Natural killer cell treated with Interleukin-12 subunit alpha and Interleukin-12 subunit beta and Interleukin-15 and Interleukin-18, amount 100 ng/mL, for 72 hours (primary cell): ENCODE measurements at places on chromosomes 5 and 9. TPM values are rescaled to one million over a fixed set of nuclear protein-coding genes. Genes with fewer than 3 reads are reported as not detected.

The CDX1 gene
- not detected for total RNA-seq

The ACTBL2 gene
- total RNA-seq, result not detected

The CLPTM1L gene
- total RNA-seq, result 112 TPM

The RNF180 gene
- not detected for total RNA-seq

The PDGFRB gene
- 4.4 TPM for total RNA-seq

The CYLC2 gene
- not detected for total RNA-seq

The ESM1 gene
- total RNA-seq, result not detected

The DOK3 gene
- total RNA-seq, result 18.0 TPM

The C5orf58 gene
- not detected for total RNA-seq

The TMEFF1 gene
- 0.33 TPM for total RNA-seq

The MUSK gene
- total RNA-seq, result not detected

The C5orf46 gene
- total RNA-seq, result not detected

The KLHL3 gene
- total RNA-seq, result 1.4 TPM

The CARD6 gene
- 3.7 TPM for total RNA-seq

The PCDHGC3 gene
- total RNA-seq, result 0.33 TPM

DNA sequence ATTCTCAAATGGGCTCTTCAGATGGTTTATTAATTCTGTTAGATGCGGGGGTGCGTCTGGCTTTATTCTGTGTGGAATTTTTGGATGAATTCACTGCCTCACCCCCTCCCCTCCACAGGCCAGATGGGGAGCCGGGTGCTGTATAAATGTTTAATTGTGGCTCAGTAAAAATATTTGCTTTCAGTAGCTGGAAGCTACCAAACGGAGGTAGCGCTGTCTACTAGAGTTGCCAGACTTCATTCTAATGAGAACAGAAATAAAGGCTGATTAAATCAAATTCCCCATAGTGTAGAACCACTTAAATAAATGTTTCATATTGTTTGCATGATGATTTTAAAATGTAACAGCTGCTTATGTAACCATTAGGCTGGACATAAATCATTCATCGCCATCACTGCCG, 34.5 kb upstream of the KCNMB1 start:
- DNase-seq, result no peak
- H3K4me3 ChIP-seq, result no peak overlapping the region
- peaks cover 3% of the 10 kb centered on the region for H3K4me1 ChIP-seq
- peaks cover 30% of the 10 kb centered on the region for H3K27me3 ChIP-seq
- no peaks in the 10 kb centered on the region for H3K36me3 ChIP-seq

GRCh38 chr5:118614731-118615456, 373.5 kb downstream of the DTWD2 start:
- no peak overlapping the region for H3K27ac ChIP-seq
- no peaks in the 10 kb centered on the region for H3K4me1 ChIP-seq
- H3K36me3 ChIP-seq, result no peaks in the 10 kb centered on the region
- no peak overlapping the region for H3K4me3 ChIP-seq

DNA sequence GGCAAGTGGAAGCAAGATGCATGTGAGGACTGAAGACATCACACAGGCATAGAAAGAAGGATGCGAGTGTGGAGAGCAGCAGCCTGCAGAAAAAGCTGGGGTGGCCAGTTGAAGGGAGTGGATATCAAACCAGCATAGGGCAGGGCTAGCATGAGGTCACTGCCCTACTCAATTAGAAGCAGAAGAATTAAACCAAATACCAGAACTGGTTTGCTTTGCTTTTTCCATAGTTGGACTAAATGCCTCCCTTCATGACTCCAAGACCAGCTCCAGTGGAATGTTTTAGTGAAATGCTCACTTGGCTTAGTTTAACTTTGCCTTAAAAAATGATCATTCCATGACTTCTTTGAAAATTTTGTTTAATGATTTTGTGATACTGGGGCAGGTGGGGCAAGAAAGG, 45.8 kb downstream of the TMEM167A start:
- H3K36me3 ChIP-seq, result no peaks in the 10 kb centered on the region
- H3K4me1 ChIP-seq, result no peaks in the 10 kb centered on the region
- peaks cover 3% of the 10 kb centered on the region for H3K27me3 ChIP-seq
- no peak overlapping the region for H3K27ac ChIP-seq
- H3K4me3 ChIP-seq, result no peak overlapping the region

DNA sequence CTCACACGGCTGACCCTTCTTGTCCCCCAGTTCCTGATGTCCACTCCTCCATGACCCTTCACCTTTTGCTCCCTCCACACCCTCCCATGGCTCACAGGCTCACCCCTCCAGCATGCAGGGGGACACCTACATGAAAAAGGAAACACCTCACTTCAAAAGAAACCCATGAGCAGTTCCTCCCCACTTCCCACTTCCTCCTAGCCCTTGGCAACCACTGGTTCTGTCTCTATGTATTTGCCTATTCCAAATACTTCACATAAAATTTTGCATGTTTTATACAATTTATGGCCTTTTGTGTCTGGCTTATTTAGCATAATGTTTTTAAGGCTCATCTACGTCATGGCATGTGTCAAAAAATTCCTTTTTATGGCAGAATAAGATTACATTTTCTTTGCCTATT, 100.2 kb upstream of the S1PR3 start:
- no peak overlapping the region for H3K4me3 ChIP-seq
- H3K27ac ChIP-seq, result no peak overlapping the region
- DNase-seq, result no peak
- peaks cover 15% of the 10 kb centered on the region for H3K27me3 ChIP-seq
- H3K36me3 ChIP-seq, result peaks cover 3% of the 10 kb centered on the region

GRCh38 chr5:78717674-78718584, 69.4 kb upstream of the LHFPL2 start:
- H3K27ac ChIP-seq, result no peak overlapping the region
- DNase-seq, result no peak
- H3K36me3 ChIP-seq, result no peaks in the 10 kb centered on the region
- H3K4me1 ChIP-seq, result no peaks in the 10 kb centered on the region
- H3K27me3 ChIP-seq, result peaks cover 6% of the 10 kb centered on the region

GRCh38 chr5:171823269-171823668, 37.7 kb downstream of the SMIM23 start:
- H3K4me1 ChIP-seq, result no peaks in the 10 kb centered on the region
- H3K27ac ChIP-seq, result no peak overlapping the region
- H3K27me3 ChIP-seq, result peaks cover 5% of the 10 kb centered on the region
- no peak for DNase-seq

DNA sequence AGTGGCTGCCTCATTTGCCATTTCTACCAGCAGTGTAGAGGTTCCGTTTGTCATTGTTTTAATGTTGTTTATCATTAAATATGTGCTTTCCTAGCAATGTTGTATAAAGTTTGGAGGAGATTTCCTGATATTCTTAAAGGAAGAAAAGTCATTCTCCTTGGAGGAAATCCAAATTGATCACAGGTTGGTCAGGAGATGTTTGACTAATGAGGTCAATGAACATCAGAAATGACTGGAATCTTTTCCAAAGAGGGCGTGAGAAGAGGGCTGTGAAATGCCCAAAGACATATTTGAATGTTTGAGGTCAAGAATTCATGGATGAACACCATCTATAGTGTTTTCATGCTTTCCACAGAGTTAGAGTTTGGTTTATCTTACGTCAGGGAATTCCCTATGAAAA, 471.3 kb downstream of the MAT2B start:
- H3K36me3 ChIP-seq, result peaks cover 4% of the 10 kb centered on the region
- H3K4me3 ChIP-seq, result no peak overlapping the region
- no peak overlapping the region for H3K27ac ChIP-seq
- DNase-seq, result no peak

DNA sequence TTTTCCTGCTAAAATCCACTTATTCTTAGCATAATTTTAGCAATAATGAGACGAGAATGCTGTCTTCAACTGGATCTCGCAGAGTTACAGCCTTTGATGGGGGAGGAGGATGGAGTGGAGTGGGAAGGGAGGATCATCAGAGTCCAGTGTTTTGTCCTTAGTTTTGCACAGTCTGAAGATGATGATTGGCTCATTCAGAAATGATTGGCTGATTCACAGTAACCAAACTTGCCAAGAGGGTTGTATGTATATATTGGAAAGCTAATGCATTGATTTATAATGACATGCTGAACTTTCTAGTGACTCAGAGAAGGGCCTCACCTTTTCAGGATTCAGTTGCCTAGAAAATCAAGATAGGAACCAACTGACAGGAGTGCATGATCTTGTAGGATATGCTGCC, 448.0 kb downstream of the CCDC171 start:
- H3K27me3 ChIP-seq, result peaks cover 6% of the 10 kb centered on the region
- no peak for DNase-seq
- H3K4me3 ChIP-seq, result no peak overlapping the region
- H3K4me1 ChIP-seq, result no peaks in the 10 kb centered on the region
- no peak overlapping the region for H3K27ac ChIP-seq

DNA sequence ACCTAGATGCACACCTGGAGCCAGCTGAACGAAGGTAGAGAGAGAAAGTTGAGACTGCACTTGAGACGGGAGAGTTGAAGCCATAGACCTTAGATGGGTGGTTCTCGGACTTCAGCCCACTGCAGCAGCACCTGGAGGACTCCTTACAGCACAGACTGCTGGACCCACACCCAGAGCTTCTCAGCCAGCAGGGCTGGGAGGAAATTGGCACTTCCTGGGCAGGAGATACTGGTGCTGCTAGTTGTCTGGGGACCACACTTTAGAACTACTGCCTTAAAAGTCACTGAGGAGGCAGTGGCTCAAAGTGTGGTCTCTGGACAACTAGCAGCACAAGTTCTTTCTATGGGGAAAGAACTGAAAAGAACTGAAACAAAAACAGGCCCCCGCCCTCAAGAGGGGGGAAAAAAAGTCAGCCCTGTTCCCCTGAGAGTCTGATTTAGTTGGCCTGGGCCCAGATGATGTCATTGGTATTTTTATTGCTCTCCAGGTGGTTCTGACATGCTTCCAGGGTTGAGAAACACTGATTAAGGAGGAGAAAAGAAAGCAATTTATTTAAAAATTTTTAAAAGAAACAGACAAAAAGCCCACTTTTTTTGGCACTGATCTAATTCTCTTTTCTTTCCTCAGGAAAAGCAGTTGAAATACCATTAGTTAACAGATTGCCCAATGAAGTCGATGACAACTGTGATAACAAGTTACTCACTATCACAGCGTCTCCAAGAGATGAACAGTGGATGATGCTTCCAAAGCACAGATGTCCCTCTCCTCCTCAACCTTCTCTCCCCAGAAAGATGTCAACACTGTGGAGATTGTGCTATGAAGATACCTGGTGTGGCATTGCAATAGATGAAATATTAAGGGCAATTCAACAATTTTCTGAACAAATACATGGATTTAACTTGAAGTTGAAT, 73.6 kb upstream of the ADAMTS16 start:
- no peaks in the 10 kb centered on the region for H3K36me3 ChIP-seq
- no peaks in the 10 kb centered on the region for H3K4me1 ChIP-seq
- H3K4me3 ChIP-seq, result no peak overlapping the region
- no peaks in the 10 kb centered on the region for H3K27me3 ChIP-seq
- no peak for DNase-seq

GRCh38 chr9:14846871-14847311, 63.3 kb downstream of the FREM1 start:
- no peaks in the 10 kb centered on the region for H3K4me1 ChIP-seq
- H3K4me3 ChIP-seq, result no peak overlapping the region
- no peaks in the 10 kb centered on the region for H3K36me3 ChIP-seq
- peaks cover 12% of the 10 kb centered on the region for H3K27me3 ChIP-seq

DNA sequence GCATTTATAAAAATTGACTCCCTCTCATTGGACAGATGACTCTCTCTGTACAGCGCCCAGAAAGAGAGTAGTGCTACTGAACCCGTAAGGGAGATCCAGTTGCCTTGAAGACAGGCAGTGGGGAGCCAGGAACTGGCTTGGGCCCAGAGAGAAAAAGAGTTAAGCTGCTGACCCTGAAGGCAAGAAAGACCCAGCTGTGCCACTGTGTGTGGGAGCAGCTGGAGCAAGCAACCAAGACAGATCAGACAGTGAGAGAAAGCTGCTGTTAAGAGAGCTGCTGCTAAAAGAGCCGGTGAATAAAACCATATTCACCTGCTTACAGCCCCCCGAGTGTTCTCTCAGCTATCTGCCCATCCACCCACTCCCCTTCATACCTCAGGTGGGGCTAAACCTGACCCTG, 149.7 kb upstream of the ADAMTS16 start:
- H3K4me1 ChIP-seq, result no peaks in the 10 kb centered on the region
- H3K27ac ChIP-seq, result no peak overlapping the region
- H3K36me3 ChIP-seq, result no peaks in the 10 kb centered on the region
- DNase-seq, result no peak

DNA sequence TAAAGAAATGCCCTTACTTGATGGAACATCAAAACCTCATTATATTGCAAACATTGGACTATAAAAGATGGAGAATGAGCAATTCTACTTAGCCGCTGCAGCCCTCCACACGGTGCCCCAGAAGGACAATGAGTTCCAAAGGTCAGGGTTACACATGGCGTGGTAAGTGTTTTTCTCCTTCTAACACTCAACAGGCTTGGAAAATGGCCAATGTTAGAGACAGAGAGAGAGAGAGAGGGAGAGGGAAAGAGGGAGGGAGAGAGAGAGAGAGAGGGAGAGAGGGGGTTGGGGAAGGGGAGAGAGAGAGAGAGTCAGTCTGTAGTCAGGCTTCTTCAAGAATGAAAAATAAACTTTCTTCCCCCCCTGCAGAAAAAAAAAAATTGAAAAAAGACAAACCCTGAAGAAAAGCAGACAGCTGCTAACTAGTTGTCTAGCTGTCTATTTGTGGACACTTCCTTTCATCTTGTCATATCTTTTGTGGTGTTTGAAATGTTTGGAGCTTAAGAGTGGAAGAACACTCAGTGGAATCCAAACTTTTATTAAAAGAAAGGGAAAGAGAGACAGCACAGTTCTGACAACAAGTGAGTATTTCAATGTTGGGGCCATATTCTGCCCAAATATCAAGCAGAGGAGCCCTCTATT, 324.8 kb downstream of the TMEM38B start:
- no peak overlapping the region for H3K27ac ChIP-seq
- no peak overlapping the region for H3K4me3 ChIP-seq
- H3K27me3 ChIP-seq, result peaks cover 8% of the 10 kb centered on the region

GRCh38 chr9:134630393-134630790, 11.2 kb upstream of the COL5A1 start:
- no peak overlapping the region for H3K4me3 ChIP-seq
- H3K27ac ChIP-seq, result no peak overlapping the region
- no peaks in the 10 kb centered on the region for H3K27me3 ChIP-seq
- H3K4me1 ChIP-seq, result no peaks in the 10 kb centered on the region

DNA sequence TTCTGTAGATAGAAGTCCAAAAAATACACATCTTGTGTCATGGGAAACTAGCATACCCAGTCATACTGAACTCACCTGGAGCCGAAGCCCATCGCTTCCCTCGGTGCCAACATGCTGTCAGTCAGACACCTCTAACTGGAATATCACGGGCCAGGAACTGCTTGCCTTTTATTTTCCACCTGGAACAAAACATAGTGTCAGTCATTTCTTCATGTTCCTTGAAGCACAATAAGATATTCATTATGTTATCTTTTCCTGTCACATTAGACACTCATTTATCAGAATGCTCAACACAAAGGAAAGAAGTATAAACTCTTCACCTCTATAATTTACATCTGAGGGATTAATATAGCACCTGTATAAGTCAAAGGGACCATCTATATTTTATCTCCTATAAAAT, 674.4 kb downstream of the PTPRD start:
- H3K4me3 ChIP-seq, result no peak overlapping the region
- no peak for DNase-seq
- H3K27me3 ChIP-seq, result no peaks in the 10 kb centered on the region
- H3K36me3 ChIP-seq, result no peaks in the 10 kb centered on the region
